Activated CD8-positive, alpha-beta memory T cell treated with anti-CD3 and anti-CD28 coated beads for 1 hour (primary cell): ENCODE measurements at places on chromosomes 4 and X.

- DNase-seq = no peak
Measured at GRCh38 chr4:845836-846251, 19.9 kb upstream of the CPLX1 start.

DNA sequence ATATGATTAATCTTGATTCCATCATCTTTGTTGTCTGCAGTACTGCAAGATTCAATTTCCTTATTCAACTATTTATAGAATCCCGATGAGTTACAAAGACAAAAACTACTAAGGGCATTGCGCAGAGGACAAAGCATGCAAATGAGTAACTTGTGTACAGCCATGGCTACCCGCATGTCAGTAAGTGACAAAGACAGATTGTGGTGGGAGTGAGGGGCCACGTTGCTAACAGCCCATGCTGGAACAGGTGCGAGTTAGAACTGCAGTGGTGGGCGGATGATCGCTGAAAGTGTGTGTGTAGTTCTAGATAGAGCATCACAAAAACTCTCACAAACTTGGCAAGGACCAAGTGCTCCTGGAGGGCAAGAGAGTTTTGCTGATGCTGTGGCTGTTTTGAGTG lies 49.5 kb downstream of the ACOX3 start:
- DNase-seq = no peak

GRCh38 chrX:146907391-146908240 lies 93.1 kb upstream of the CXorf51A start:
- DNase-seq = no peak

DNA sequence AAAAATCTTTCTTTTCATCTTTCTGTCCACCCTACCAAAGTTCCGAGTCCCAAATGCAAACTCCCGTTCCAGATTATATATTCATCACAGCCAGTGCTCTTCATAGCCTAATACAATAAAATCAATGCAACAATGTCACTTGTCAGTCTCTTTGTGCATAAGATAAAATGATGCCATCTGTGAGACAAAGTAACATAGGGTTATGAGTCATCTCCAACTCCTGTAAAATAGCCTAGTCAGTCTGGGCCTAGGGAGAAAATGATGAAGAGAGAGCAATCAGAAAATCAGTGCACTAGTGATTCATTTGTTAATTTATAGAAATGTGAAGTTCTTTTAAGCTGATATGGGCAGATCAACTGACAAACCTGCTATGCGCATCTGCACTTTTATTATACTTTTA lies 689.1 kb upstream of the DIAPH2 start:
- DNase-seq = no peak

DNA sequence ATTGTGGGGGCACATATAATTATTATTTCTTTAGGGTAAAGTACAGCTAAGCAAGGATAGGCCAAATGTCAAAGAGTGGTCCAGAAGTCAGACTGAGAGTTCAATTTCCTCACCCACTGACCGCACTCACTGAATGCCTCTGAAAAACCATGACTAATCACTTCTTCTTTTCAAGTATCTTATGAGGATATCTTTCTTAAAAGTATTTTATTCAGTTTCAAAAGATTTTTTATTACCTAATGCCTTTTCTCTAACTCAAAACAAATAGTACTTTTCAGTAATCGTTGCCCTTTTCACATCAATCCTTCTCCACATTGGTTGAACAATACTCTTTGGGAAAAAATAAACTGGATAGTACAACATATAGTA lies 61.7 kb upstream of the CAMK2D start:
- no peak for DNase-seq

GRCh38 chrX:118571836-118572235 lies 76.2 kb downstream of the DOCK11 start:
- no peak for DNase-seq

DNA sequence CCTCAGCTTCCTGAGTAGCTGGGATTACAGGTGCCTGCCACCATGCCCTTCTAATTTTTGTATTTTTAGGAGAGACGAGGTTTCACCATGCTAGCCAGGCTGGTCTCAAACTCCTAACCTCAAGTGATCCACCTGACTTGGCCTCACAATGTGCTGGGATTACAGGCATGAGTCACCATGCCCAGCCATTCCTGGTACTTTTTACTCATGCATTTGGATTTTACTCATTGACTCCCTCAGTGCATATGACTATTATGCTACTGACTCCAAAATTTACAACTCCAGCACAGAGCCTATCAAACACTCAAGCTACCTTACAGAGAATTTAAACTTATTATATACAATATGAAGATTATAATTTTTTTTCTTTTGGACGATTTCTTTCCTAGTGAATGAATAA lies 199.9 kb downstream of the CXXC4 start:
- no peak for DNase-seq

- no peak for DNase-seq
Measured at GRCh38 chrX:68498044-68498507, 775 bp upstream of the YIPF6 start.

- no peak for DNase-seq
Measured at GRCh38 chrX:130120321-130120731, 10.0 kb upstream of the ELF4 start.

DNA sequence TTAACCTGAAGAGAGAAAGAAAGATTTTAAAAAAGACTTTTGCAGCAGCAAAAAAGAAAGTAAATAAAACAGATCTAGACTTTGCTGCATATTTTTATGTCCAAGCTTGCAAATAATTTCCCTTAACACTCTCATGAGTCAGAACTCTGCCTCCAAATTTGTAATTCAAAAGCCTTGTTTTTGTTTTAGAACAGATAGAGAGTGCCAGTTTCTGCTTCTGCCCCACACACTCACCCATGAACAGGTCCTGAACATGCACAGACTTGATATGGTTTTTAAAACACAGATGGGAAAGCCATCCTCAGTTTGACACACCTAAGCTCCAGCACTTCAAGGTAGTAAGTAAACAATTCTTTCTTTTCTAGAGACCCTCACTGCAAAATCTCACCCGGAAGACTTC lies 39.7 kb upstream of the VCX3B start:
- no peak for DNase-seq

- DNase-seq = no peak
Measured at GRCh38 chr4:140688711-140689598, 67.2 kb downstream of the TBC1D9 start.

- DNase-seq = no peak
Measured at GRCh38 chr4:18082236-18082635, 60.7 kb upstream of the LCORL start.

DNA sequence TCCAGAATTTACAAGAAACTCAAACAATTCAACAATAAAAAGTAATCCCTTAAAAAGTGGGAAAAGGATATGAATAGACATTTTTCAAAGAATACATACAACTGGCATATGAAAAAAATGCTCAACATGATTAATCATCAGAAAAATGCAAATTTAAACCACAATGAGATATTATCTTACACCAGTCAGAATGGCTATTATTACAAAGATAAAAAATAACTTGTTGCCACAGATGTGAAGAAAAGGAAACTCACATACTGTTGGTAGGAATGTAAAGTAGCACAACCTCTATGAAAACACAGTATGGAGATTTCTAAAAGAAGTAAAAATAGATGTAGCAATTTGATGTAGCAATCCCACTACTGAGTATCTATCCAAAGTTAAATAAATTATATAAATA lies 65.1 kb upstream of the DIAPH2 start:
- no peak for DNase-seq

GRCh38 chrX:80578517-80579105 lies 158.4 kb downstream of the TENT5D start:
- DNase-seq = no peak

- DNase-seq = no peak
Measured at GRCh38 chrX:37998586-37999262, 7.6 kb upstream of the SYTL5 start.

- no peak for DNase-seq
Measured at GRCh38 chr4:129453524-129454200, 357.7 kb downstream of the C4orf33 start.

GRCh38 chr4:147741190-147741788 lies 9.4 kb downstream of the ARHGAP10 start:
- DNase-seq = no peak

- DNase-seq = no peak
Measured at GRCh38 chrX:22922961-22923360, 76.8 kb upstream of the DDX53 start.

DNA sequence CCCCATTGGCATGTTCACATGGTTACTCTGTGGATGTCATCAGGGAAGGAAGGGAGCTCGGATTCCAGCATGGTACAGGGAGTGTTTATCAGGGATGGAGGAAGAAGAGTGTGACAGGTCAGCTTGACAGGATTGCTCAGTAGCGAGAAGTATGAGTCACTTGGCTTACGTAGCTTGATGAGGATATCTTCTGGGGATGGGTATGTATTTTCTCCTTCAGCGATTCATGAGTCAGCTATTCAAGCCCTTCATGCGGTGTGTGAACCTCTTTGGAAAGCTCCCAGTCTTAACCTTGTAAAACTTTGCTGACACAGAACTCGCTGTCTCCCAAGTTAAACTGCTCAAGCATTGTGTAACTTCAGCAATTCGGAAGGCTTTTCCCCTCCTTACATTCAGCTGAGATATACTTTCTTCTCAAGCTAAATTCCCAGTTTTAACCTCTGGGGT lies 275.4 kb downstream of the ARHGAP10 start:
- no peak for DNase-seq

DNA sequence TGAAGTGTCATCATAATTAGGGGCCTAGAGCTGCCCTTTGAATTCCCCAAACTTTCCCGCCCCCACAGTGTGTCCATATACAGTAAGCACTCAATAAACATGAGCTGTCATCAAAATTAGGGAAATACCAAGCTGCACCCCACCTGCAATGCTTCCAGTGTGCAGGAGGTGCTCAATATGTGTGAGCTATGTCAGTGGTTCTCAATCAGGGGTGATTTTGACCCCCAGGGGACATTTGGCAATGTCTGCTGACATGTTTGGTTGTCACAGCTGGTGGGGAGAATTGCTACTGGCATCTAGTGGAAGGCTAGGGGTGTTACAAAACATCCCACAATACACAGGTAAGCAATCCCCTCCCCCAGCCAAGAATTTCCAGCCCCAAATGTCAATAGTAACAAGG lies 748 bp downstream of the CFP start:
- DNase-seq = no peak
